ENCODE measurements at places on chromosomes 3 and 15. TPM values are rescaled to one million over a fixed set of nuclear protein-coding genes. Genes with fewer than 3 reads are reported as not detected.

GRCh38 chr3:195511136-195511535 is 32.0 kb downstream of the PPP1R2 start:
- no peak for DNase-seq
- no peak overlapping the region for H3K4me3 ChIP-seq
- peaks cover 46% of the 10 kb centered on the region for H3K4me1 ChIP-seq
- H3K36me3 ChIP-seq, result peaks cover 44% of the 10 kb centered on the region
- H3K27me3 ChIP-seq, result no peaks in the 10 kb centered on the region

PIERCE2 gene
- total RNA-seq, result 0.81 TPM

RPN1 gene
- total RNA-seq, result 153 TPM

ECE2 gene
- not detected for total RNA-seq

DLG1 gene
- 58.8 TPM for total RNA-seq

Data from activated CD4-positive, alpha-beta T cell treated with anti-CD3 and anti-CD28 coated beads for 36 hours (primary cell).